ENCODE measurements at places on chromosomes 7 and 10.

DNA sequence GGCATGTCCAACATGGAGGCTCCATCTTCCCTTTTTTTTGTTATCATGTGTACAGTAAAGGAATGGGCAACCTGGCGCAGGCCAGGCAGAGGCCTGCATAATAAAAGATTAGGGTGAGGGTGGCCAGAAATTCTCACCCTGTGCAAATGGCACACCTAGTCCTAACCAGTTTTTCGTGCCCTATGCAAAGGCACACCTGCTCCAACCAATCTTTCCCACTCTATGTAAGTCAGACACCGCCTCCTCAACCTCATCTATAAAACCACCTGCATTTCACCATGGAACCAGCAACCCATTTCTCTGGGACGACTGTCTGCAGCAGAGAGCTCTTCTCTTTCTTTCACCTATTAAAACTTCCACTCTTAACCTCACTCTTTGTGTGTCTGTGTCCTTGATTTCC is 16.1 kb downstream of the TBATA start:
- no peak for DNase-seq

DNA sequence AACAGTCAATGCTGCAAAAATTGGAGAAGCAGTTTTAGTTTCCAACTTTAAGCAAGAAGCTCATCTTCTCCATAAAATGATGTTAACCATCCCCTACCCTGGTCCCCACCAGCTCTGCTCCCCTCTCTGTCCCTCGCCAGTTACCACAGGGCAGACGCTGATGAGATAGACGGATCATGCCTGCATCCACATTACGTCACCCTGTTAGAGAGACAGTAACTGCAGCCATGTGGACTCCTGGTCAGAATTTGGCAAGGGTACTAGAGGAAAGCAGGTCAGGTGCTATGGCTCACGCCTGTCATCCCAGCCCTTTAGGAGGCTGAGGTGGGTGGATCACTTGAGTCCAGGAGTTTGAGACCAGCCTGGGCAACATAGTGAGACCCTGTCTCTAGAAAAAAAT is 81.9 kb upstream of the FZD8 start:
- DNase-seq: no peak

DNA sequence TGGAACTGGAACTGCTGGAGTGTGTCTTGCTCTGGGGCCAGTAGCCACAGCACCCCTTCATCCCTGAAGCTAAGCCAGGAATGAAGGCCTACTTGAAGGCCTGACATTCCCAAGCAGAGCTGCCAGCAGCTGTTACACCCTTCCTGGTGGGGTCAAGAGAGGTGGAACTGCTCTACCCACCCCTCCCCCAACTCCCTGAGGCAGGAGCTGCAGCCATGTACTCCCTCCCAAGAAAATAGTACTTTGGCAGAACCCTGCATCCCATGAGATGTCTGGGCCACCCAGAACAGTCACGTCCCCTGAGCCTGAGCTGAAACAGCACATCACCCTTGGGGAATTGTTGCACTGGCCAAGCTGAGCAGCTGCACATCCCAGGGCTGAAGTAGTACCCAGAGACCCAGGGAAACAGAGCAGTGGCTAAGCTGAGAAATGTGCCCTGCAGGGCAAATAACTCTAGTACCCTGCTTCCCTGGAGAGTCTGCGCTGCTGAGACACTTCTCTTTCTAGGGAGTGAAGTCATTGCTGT is 63.4 kb upstream of the PLA2G12B start:
- no peak for DNase-seq

- no peak for DNase-seq
Observed at GRCh38 chr7:120307991-120308545, 35.1 kb downstream of the KCND2 start.

DNA sequence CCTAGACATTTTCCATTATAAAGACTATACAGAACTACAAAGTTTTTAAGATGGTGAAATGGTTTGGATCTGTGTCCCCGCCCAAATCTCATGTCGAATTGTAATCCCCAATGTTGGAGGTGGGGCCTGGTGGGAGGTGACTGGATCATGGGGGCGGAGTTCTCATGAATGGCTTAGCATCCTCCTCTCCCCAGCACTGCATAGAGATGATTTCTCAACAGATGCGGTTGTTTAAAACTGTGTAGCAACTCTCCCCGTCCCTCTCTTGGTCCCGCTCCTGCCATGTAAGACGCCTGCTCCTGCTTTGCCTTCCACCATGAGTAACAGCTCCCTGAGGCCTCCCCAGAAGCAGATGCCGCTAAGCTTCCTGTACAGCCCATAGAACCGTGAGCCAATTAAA is 1.6 kb downstream of the FAM133B start:
- no peak for DNase-seq

GRCh38 chr10:124993736-124994451 is 52.0 kb downstream of the ZRANB1 start:
- no peak for DNase-seq

DNA sequence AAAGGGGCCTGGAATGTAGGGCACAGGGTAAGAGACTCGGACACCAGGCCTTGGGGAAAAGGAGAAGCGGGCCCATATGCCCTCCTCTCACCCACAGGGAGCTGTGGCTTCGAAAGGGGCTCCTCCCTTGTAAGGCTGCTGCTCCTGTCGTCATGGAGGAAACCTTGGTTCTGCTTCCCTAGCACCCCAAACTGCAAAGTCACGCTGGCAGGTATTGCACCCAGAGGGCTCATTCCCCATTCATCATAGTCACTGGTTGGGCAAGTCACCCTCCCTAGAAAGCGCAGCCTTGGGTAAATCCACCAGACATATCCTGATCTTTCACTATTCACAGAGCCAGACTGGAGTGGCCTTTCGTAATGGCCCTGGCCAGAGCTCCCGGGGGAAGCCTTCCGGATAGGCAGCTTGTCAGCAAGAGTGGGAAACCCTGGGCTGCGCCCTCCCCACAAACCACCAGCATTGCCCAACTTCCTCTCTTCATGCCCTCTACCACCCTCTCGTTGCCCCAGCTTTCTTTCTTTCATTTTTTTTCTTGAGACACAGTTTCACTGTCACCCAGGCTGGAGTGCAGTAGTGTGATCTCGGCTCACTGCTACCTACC is 121.0 kb downstream of the HIP1 start:
- no peak for DNase-seq

DNA sequence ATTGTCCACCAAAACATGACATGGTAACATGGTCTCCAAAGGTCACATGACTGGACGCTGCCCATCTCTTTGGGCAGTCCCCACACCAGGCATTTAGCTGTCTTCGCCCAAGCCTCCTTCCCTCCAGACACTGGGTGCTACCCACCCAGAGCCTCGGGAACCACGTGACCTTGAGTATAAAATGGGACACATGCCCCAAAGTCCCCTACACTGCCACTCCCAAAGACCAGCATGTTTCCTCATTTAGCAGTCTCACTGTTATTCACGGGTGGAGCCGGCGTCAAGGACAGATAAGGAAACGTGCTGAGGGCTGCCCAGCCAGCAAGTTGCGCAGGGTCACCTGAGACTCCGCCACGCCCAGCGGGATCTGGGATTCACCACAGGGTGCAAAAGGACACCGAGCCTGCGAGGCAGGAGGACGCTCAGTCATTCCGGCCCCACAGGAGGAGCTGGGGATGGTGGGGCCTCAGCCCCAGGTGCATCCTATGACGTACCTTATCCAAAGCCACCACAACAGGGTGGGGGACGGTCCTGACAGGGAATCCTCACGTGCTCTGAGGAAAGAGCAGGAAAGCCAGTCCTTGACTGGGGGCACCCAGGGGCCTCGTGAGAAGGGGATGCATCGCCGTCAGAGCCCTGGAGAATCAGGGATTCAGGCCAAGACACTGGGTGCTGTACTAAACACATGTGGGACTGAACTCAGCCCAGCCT is 226.9 kb downstream of the TNS3 start:
- no peak for DNase-seq

GRCh38 chr10:131320860-131321604 is 9.5 kb upstream of the TCERG1L start:
- no peak for DNase-seq

DNA sequence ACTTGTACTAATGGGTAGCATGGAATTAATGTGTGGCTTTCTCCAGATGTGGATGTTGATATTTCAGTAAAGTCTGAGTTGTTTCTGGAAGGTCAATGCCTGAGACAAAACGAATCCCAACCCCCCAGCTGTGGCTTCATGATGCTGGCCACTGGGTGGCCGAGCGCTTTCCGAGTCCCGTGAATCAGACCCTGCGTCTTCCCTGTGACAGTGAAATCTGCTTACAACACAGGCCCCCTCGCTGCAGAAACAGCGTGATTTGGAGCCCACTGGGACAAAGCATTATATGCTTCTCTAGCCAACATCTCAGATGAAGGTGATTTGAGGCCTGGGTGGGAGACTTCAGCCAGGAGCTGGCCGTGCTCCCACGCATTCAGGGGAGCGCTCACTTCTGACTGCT is 124.7 kb downstream of the WDR37 start:
- no peak for DNase-seq

GRCh38 chr7:116111475-116111874 is 80.9 kb upstream of the TFEC start:
- DNase-seq: no peak

DNA sequence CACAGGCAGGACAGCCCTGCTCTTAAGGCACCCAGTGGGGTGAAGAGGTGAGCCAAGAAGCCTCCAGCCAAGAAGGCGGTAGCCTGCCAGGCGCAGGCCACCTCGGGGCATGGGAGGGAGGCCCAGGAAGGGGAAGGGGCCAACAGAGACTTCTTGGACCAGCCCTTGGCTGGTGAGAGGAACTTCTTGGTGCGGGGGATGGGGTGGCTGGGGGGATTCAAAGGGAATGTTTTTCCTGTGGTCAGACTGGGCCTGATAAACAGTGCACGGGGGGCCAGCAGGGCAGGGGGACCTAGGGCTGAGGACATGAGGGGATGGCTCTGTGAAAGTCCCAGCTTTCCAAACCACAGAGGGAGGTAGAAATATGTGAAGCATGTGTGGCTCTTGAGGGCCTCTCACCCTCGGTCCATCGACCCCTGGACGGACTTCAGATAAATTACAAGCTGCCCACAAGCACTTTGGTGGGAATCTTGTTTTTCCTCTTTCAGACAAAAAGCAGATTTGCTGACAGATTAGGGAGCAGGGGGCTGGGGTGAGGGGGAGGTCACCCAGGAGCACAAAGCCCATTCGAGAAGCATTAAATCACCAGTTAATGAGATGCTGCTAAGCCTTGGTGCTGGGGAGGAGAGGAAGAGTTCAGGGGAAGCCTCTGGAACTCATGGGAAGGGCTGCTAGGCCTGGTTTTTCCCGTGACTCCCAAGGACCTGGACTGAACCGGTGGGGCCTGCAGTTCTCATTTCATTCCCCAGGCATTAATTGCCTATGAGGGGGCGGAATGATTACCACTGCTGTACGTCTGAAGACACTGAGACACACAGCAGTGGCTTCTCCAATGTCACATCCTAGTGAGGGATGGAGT is 11.3 kb downstream of the CRYGN start:
- no peak for DNase-seq

DNA sequence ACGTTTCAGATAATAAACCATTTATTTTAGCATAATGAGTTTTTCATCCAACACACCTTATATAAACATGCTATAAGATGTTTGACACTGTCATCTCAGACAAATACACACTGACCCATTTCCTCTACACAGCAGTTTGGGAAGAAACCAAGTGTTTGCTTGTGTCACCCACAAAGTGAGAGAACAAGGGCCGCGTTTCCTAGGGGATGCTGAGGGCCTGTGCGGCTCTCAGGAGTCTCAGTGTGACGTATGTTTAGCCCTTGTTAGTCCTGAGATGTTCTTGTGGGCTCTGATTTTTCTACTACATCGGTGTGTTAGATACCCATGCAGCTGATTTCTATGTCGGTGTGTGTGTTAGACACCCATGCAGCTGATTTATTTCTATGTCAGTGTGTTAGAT is 266.3 kb downstream of the DIP2C start:
- no peak for DNase-seq

DNA sequence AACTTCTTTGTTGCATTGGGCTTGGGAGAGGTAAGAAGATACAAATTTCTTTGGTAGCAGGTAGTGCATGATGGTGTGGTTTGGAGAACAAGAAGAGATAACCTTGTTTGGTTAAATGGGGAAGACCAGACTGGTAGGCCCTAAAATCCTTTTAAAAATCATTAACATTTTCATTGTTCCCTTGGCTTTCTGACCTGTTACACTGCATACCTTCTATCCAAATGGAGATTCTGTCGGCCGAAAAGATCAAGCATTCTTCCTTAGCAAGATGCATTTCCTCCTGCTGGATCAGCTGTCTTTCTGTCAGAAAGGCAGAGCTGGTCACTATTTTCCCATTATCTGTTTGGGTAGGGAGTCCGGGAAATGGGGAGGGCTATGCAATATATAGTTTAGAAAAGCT is 33.7 kb downstream of the AGK start:
- no peak for DNase-seq

GRCh38 chr7:112868609-112869008 is 78.4 kb upstream of the TMEM168 start:
- no peak for DNase-seq

- no peak for DNase-seq
Observed at GRCh38 chr10:102401735-102402511, 6.4 kb downstream of the NFKB2 start.

GRCh38 chr10:48707472-48707871 is 22.8 kb downstream of the WDFY4 start:
- DNase-seq: no peak

DNA sequence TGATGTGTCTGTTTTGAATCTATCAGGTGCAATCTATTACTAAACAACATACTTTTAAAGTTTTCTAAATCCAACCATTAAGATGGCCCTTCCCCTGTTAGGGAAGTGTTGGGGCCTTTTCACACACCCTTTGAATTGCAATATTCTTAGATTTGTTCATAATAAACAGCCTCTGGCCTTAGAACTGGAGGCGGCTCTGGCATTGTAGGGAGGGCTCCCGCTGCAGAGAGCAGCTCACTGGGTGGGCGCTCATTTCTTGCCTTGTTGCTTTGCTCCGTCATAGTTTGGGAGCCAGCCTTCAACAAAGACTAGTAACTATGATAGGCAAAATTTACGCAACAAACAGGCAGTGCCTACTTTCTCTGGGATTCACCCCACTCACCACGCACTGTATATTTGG is 4.2 kb upstream of the HOXA10 start:
- no peak for DNase-seq

- DNase-seq: no peak
Observed at GRCh38 chr10:115879372-115880089, 393.5 kb downstream of the GFRA1 start.

DNA sequence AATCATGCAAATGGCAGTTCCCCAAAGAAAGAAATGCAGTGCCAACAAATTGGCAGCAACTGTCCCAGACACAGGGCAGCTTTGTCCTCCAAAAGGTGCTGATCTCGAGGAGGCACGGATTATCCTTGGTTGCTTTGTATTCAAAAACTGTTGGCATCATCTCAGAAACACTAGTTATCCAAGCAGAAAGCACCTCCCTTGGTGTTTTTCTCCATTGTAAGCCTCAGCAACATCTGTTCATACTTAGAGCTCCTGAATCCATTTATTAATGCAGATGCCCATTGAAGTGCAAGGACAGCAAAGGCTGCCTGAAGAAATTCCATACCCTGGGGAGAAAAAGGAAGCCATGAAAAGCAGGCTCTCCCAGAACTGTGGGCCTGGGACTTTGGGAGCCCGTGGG is 1.1 kb upstream of the NPS start:
- no peak for DNase-seq
